Non-pigmented ciliary epithelial cell (primary cell): ENCODE measurements at places on chromosomes 2 and 18.

- DNase-seq, result no peak
These were observed 34.1 kb upstream of the STAT1 start for GRCh38 chr2:191048073-191048472.

DNA sequence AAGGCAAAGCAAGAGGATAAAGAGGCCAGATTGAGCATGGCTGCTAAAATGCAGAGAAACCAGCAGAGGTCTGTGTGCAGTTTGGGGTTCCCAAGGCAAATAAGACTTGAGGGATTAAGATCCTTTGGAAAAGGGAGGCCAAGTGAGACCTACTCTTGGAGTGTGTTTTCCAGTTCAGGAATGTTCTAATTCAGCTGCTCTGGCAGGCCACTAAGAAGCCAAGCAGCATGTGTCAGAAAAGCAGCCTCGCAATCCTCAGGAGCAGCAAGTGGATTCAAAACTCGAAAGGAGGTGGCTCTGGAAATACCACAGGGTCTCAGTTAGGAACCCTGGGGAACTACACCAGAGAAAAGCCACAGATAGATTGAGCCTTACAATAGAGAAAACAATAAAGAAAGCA, 569.2 kb downstream of the METTL4 start:
- DNase-seq, result no peak

DNA sequence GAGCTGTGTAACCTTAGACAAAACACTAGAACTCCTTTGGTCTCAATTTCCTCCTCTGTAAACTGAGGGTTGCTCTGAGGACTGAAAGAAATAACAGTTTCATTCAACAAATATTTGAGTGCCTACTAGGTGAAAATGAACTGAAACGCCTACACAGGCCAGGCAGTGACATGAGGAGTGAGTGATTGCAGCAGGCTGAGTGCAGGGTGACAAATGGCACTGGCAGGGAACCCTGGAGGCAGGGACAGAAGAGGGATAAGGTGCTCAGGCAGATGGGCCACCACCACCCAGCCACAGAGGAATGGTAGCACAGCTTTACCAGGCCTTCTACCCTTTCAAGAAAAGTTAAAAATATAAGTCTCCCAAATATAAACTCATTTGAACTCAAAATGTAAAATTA, 11.5 kb upstream of the RNU4ATAC start:
- DNase-seq, result no peak

DNA sequence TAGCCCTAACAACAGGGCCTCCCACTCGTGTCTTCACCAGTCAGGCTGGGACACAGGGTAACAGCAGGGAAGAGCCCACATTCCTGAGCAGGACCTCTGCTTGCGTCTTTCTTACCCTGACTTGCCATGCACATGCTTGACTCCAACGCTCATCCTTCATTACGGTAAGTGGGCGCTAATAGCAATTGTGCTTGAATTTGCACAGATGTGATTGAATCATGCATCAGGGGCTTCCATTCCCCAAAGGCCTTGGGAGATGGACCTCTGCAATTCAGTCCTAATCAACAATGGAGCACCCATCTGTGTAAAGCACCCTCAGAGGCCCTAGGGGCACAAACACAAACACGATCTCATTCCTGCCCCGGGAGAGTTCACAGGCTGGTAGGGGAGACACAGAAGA, 13.5 kb downstream of the TEX51 start:
- DNase-seq, result no peak

DNA sequence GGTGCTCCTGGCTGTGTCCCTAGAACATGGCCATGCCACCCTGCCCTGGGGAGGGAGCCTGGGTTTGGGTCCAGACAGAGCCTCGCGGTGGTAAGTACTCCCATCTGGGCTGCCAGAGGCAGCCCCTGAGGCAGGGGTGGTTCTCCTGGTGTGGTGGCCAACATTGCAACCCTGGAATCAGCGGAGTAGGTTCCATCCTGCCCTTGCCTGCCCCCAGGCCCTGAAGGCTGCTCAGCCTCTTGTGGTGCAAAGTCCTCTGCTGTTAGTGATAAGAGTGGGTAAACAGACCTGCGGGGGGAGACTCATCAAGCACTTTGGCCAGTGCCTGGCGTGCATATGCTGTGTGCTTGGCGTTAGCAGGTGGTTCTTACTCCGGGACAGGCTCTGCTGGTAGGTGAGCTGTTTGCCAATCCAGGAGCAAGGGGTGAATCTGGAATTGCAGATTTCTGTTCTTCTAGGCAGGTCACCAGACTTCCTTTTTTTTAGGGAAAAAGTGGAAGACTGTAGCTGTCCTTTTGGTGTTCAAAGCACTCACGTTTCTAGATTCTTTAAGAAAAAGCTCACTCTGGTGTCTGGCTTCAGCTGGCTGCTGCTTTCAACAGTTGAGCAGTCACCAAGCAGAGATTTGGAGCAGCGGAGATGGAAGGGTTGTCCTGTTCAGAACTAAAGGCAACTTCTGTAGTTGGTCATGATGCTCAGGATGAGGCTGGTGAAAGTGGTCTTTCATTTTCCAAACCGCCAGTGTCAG, 3.2 kb downstream of the CNNM3 start:
- DNase-seq, result no peak

- DNase-seq, result no peak
These were observed 3.0 kb downstream of the INHBB start for GRCh38 chr2:120348737-120349439.

GRCh38 chr2:218871345-218872302, 9.0 kb upstream of the WNT10A start:
- DNase-seq, result no peak

DNA sequence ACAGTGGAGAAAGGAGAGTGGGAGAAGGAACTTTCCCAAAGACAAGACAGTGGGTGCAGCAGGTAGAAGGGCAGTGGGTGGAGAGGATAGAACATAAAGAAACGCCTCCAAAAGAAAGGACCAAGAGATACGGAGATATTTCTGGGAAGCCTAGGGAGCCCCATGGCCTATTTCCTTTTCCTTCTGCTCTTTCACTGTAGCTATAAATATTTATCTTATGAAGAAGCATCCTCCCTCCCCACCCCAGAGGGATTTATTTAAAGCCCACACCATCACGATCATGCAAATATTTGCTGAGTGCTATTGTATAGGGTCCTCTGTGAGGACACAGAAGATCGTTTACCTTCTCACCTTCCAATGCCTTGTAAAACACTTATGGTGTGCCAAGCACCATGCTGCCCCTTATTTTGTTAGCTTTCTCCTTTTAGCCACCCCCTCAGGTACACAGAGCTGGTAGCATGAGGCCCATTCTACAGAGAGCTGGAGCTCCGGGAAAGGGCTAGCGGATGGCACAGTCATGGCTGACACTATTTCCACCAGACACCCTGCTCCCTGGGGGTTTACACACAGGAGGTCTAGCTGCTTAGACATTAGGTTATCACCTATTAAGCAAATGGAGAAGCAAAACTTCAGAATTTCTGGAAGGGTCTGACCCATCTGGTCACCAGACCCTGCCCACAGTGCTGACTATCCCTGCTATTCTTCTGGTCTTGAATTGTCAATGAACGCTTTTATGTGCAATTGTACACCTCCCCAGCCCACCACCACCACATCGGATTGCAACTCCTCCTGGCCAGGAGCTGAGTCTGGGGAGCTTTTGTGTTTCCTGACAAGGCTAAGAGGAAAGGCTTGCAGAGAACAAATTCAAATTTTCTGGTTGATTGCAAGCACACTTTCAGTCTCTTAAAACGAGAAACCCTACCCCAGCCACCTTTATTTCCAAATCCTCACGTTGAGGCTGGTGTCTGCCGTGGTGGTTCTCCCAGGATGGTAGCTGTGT, 91.8 kb upstream of the KLF7 start:
- DNase-seq, result no peak

DNA sequence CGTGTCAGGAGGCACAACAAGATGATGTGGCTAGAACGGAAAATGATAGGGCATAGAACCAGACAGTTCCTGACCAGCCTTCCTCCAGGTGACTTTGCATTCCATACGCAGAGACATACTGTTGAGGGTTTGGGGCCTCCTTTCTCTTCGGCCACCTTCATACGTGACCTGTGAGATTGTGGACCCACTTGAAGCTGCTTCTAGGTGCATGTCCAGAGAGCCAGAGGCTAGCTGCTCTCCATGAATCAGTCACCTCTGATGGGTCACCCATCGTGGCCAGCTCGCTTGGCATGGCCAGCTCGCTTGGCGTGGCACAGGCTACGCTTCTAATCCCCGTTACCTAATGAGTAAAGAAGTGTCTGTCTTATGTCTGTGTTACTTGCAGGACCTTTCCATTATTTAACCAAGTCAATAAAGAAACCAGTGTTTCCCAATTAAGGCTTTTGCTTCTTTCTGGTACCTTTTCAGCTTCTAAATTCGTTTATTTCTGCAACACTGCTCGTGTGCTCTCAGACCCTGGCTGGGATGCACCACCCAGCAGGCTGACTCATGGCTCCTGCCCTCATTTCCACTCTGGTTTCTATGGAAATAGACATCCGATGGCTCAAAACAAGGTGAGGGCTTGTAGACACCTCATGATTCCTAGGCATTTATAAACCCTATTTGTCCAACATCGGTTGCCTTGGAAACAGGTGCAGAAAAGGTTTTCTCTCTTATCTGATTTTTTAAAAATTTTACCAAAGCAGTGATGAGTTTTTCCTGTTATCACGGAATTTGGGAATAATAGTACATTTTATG, 86.7 kb upstream of the B3GNT7 start:
- DNase-seq, result peak; percentile 27

GRCh38 chr2:170162271-170162632, 15.7 kb upstream of the MYO3B start:
- no peak for DNase-seq

DNA sequence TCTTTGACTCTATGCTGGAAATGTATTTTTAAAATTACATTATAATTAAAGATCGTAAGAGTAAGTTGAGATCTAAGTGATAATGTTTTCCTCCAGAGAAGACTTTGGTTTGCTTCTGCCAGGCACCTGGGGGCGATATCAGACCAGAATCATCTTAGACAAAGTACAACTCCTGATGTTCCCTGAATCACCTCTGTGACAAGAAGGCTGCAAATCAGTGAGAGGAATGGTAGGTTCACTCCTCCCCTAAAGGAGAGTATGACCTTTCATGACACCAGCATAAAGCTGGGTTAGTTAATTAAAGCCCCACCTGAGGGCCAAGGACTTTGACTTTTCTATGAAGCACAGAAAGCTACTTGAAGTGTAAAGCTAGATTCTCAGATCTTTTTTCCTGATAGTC, 114.4 kb upstream of the DTNA start:
- DNase-seq, result peak; percentile 17

GRCh38 chr2:53933329-53933728, 37.5 kb downstream of the PSME4 start:
- DNase-seq, result no peak

DNA sequence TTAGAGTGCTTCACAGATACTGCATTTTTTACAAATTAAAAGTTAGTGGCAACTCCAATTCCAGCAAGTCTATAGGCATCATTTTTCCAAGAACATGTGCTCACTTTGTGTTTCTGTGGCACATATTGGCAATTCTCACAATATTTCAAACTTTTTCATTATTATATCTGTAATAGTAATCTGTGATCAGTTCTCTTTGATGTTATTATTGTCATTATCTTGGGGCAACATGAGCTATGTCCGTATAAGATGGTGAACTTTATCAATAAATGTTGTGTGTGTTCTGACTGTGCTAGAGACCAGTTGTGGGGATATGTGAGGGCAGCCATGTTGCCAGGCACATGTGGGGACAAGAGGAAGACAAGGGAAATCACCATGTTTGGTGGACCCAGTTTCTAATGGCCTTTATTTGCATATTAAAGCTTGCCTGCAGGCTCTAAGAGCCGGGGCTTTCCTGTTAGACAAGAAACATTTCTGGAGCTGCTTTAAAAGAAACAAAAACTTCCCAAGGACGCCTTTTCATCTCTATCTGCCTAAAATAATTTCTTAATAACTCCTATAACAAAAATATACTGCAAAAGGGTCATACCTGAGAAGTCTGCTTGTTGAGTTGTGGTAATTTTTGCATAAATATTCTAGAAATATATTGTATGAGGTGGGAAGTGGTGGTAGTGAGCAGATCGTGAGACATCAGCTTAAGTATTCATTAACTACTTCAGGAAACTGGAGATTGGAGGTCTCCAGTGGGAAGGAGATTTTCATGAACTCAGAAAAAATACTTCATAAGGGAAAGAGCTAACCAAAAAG, 37.2 kb downstream of the KYNU start:
- DNase-seq, result no peak

GRCh38 chr18:12585218-12585617, 72.7 kb downstream of the SPIRE1 start:
- DNase-seq, result no peak

DNA sequence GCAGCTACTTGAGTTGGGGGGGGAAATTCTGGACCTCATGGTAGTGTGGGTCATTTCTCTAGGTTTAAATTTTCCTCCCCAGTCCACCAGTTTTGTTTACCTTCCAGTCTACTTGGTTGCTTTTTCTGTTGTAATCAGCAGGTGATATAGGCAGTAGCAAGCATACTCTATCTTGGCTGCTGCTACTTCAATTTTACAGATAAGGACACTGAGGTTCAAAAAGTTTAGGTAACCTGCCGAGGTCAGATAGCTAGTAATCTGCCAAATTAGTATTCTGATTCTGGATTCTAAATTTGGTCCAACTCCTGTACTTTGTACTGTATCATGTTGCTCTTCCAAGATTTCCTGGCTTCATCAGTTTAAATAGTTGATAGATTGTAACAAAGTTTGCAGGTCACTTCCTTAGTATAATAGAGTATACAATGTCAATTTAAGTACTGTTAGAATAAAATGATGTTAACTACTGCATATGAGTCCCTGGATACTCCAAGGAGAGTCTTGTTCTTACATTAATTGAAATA, 34.7 kb downstream of the ANTXR1 start:
- DNase-seq, result no peak

DNA sequence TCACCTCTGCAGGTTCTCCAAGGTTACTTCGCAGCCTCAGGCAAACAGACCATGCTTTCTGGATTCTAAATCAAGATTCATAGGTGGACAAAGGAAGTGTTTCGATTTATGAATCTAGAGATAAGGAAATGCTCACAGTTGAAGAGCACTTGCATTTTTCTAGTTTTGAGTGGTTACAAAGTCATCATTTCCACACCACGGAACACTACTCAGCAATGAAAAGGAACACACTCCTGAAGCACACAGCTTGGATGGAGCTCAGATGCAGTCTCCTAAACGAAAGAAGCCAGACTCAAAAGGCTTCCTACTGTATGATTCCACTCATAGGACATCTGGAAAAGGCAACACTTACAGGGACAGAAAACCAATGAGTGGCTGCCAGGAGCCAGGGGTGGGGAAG, 31.7 kb downstream of the SDC1 start:
- DNase-seq, result no peak

DNA sequence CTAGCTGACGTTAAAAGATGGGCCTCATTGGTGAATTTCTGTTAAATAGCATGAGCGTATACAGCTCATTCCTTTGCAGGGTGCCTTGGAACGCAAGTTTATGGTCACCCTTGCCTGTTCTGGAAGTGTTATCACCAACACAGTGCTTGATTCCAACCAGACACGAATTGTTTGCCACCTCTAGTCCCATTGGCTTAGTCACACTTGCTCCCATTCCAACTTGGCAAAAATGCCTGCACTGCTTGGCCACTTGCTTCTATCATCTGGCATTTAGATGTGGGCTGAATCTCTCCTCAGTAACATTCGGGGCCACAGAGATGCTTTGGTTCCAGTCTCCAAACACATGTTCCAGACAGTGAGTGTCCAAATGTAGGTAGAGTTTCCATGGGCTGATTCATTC, 27.5 kb upstream of the ACVR1 start:
- no peak for DNase-seq
